Cerebellar nuclear complex (tissue), 1 donor: ENCODE measurements at places on chromosomes 6 and 20.

DNA sequence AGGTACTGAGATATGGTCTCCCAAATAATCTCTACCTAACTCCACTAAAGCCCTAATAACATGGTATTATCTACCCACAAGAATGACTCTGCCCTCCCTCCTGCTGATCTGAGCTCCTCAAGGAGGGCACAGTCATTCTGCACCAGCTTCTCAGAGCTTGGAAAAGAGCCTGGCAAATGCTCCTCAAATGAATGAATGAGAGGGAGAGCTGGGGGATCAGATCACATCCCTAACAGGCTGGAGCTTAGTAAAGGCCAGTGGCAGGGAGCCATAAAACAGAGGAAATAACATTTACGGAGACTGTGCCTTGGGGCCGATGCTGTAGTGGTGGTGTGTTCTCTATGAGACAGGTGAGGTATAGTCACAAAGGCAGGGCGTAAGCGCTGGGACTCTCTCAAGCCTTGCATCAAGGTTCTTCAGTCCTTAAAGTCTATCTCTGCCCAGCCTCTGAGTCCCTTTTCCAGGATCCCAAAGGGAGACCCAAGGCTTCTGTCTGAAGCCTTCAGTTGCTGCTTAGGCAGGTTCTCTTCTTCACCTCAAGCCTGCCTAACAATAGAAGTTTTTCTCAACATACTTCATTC lies 7.2 kb upstream of the NNAT start:
- no peak for DNase-seq

- DNase-seq = no peak
These were observed 725 bp downstream of the EEF1A1 start for GRCh38 chr6:73519926-73520687.

GRCh38 chr6:132736239-132736638 lies 21.5 kb downstream of the VNN2 start:
- DNase-seq = no peak

GRCh38 chr6:7580927-7581618 lies 8.9 kb upstream of the SNRNP48 start:
- DNase-seq = no peak

DNA sequence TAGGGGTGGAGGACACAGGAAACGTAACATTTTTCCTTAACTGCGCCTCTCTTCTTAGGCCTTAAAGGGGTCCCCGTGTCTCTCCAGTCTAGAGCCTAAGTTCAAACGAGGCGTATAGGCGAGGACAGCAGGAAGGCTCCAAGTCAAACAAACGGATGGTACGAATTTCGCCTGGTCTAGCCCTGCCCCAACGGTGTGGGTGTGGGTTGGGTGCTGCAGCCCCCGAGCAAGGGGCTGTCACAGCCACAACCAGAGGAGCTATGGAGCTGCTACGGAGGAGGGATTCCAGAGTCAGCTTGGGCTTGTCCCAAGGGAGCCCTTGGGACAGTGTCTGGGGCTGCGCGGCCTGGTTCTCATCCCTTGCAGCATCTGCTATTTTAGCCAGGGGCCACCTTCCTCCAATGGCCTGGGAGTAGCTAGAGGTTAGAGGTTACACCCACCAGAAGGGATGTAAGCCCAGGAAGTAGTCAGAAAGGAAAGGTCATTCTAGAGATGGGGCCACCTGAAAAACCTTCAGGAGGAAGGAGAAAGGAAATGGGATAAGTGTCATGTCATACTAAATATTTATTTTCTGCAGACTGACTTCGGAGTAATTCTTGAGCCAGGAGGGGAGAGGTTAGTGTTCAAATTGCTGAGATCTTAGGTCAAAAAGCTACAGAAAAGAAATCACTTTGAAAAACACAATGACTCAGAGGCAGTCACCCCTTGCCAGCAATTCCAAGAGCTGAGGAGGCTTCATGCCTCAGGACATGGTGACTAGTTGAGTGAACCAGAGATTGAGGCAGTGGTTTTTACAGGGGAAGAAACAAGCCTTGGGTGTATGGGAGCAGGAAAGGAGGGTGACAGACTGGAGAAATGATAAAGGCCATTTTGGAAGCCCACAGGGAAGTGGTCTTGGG lies 21.7 kb downstream of the VPS52 start:
- no peak for DNase-seq

- no peak for DNase-seq
These were observed 487.7 kb upstream of the BTBD3 start for GRCh38 chr20:11429889-11430519.

- DNase-seq = no peak
These were observed 787 bp upstream of the TNFRSF6B start for GRCh38 chr20:63695424-63696305.

GRCh38 chr20:63456429-63457284 lies 15.8 kb downstream of the KCNQ2 start:
- no peak for DNase-seq

GRCh38 chr6:53899512-53899911 lies 104.7 kb downstream of the LRRC1 start:
- DNase-seq = no peak

- DNase-seq = no peak
These were observed 9.9 kb downstream of the PROCR start for GRCh38 chr20:35181731-35182130.

GRCh38 chr20:58102744-58103516 lies 125.5 kb downstream of the ANKRD60 start:
- no peak for DNase-seq

DNA sequence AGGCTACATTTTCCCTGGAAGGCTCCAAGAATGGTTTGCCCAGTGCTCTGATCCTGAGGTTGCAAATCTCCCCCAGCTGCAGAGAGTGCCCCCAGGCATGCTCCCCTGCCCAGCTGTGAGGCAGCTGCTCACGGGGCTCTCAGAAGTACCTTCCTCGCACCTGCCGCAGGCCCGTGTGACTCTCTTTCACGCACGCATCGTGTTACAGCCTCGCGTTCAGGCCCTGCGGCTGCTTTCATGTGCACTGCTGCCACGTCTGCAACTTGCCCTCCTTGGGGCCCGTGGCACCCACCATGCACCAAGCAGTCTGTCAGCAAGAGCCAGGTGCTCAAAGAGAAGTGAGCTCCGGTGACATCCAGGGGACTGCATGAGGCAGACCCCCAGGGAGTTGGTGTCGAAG lies 28.6 kb upstream of the SPO11 start:
- no peak for DNase-seq
